ENCODE measurements at places on chromosomes 5 and 9.

DNA sequence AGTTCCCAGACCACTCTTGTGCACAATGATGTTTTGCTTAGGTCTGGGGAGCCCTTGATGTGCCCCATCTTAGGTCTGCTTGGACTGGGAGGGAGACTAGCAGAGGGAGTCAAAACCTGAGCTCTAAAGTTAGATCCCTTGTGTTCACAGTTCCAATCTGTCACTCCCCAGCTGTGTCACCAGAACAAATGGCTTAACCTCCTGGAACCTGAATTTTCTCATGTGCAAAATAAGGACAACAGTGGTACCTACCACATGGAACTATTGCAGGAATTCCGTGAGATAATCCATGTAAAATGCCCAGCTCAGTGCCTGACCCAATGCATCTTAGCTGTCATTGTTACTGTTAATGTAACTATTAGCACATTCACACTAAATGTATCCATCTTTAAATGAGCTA is 45.5 kb downstream of the GALNT10 start:
- H3K27me3 ChIP-seq: no peaks in the 10 kb centered on the region
- no peak for DNase-seq
- no peaks in the 10 kb centered on the region for H3K36me3 ChIP-seq
- no peaks in the 10 kb centered on the region for H3K4me1 ChIP-seq
- no peak overlapping the region for H3K27ac ChIP-seq

GRCh38 chr5:35904443-35905132 is 33.8 kb downstream of the CAPSL start:
- no peaks in the 10 kb centered on the region for H3K36me3 ChIP-seq
- no peaks in the 10 kb centered on the region for H3K4me1 ChIP-seq
- no peak overlapping the region for H3K27ac ChIP-seq
- no peak overlapping the region for H3K4me3 ChIP-seq

DNA sequence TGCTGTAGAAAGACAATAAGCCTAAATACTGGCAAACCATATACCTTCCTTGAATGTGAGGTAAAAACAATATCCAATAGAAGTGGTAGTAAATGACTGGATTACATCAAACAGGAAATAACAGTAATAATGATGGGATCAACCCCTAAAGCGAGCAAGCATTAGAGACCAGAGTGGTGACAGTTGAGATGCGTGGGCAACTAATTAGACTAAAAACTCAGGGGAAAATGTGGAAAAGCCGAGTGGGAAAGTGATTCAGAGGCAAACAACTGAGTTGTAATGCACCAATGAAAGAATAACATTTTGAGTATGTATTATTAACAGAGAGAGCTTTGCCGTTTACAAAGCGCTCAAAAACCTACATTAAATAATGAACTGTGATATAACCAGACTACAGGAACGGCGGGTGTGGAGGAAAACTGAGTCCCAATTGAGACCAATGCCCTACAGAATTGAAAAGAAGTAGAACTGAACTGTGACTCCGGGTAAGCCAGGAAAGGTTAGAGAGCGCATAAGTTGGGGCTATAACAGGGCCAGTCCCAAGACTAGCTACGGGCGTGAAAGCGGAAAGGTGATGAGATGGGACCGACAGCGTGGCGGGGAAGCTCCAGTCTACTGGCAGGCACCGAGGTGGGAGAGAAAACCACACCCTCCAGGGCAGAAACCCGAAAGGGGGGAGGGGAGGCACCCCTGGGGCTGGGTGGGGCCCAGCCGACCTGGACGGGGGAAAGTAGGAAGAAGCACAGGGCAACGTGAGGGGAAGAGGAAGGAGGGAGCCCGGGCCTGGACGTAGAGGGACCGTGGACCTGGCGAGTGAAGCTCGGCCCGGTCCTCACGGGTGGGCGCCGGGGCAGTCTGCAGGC is 592 bp downstream of the UBAP2 start:
- H3K36me3 ChIP-seq: no peaks in the 10 kb centered on the region
- H3K4me1 ChIP-seq: peaks cover 36% of the 10 kb centered on the region
- peak; percentile 29 for DNase-seq
- peak overlapping the region; percentile 90 for H3K27ac ChIP-seq
- peak overlapping the region; percentile 94 for H3K4me3 ChIP-seq
- no peaks in the 10 kb centered on the region for H3K27me3 ChIP-seq

GRCh38 chr5:22372826-22373660 is 480.1 kb downstream of the CDH12 start:
- H3K4me1 ChIP-seq: no peaks in the 10 kb centered on the region
- no peaks in the 10 kb centered on the region for H3K27me3 ChIP-seq
- H3K36me3 ChIP-seq: no peaks in the 10 kb centered on the region
- no peak overlapping the region for H3K4me3 ChIP-seq
- H3K27ac ChIP-seq: no peak overlapping the region

- no peak overlapping the region for H3K27ac ChIP-seq
- H3K36me3 ChIP-seq: no peaks in the 10 kb centered on the region
- H3K4me1 ChIP-seq: no peaks in the 10 kb centered on the region
- no peak for DNase-seq
- no peaks in the 10 kb centered on the region for H3K27me3 ChIP-seq
These were observed 1626.7 kb upstream of the ACO1 start for GRCh38 chr9:30757723-30758122.

Data from HepG2 (cell line).